ENCODE measurements at places on chromosomes 16 and 17.

DNA sequence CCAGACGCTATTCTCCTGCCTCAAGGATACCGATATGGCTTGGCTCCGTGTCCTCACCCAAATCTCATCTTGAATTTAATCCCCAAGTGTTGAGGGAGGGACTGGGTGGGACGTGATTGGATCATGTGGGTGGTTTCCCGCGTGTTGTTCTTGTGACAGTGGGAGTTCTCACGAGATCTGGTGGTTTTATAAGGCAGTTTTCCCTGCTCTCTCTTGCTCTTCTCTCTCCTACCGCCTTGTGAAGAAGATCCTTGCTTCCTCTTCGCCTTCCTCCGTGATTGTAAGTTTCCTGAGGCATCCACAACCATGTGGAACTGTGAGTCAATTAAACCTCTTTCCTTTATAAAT is 43.9 kb upstream of the ZCCHC14 start:
- DNase-seq = no peak

DNA sequence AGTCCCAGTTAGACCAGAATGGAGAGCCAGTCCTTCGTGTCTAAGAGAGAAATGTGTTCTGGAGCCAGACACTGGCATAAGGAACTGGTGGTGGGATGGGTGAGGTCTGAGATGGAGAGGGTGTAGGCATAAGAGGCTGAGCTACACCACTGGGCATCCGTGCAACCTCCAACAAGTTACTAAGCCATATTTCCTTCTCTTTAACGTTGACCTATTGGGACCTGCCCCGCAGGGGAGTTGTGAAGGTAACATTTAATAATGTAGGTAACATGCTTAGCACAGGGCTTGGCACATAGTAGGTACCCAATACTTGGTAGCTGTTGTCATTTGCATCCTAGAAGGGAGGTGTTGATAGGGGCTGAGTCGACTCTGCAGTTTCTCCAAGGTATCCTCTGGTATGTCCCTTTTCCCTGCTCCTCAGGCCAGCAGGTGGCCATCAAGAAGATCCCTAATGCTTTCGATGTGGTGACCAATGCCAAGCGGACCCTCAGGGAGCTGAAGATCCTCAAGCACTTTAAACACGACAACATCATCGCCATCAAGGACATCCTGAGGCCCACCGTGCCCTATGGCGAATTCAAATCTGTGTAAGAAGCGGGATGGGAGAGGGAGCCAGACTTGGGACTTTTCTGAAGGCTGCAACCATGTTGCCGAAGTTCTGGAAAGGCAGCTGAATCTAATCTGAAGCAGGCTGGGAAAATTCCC is 1.2 kb downstream of the MAPK7 start:
- no peak for DNase-seq

GRCh38 chr17:3712811-3713463 is 10.8 kb upstream of the HASPIN start:
- DNase-seq = no peak

DNA sequence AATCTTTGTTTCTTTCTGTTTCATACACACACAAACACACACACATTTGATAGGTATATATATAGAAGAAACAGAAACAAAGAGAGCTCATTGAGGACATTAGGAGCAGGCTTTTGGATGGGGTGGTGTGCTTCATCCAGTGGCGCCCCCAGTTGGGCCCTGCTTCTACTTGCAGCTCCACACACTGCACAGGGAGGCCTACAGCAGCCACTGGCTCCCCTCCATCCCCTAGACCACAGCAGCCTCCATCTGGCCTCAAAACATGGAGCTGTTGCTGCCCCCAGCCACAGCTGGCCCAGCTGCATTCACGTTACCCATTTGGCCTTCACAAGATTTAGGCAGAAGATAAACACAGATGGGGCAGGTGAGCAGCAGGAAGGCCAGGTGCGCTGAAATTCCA is 33.1 kb upstream of the NF1 start:
- DNase-seq = no peak

DNA sequence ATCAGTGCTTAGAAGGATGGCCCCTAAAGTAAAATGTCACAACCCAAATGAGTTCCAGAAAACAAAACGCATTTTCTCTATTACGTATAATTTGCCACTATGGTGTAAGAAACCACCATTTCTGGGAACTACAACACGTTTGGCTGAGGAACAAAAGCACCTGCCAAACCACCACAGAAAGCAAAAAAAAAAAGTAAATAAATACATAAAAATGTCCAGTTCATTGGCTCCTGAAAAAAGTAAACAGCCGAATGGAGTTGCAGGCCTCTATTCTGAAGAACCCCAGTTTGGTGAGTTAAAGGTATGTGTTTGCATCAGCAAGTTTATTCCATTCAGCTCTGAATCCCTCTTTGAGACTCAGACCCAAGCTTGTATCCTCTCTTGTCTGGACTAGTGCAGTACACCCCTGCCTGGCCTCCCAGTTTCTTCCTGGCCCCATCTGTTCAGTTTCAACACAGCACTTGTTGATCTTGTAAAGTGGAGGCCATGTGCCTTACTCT is 36.9 kb downstream of the ERN1 start:
- no peak for DNase-seq

- no peak for DNase-seq
Measured at GRCh38 chr16:22330326-22330725, 33.1 kb downstream of the POLR3E start.

GRCh38 chr16:59604354-59604753 is 870.2 kb upstream of the GOT2 start:
- no peak for DNase-seq

DNA sequence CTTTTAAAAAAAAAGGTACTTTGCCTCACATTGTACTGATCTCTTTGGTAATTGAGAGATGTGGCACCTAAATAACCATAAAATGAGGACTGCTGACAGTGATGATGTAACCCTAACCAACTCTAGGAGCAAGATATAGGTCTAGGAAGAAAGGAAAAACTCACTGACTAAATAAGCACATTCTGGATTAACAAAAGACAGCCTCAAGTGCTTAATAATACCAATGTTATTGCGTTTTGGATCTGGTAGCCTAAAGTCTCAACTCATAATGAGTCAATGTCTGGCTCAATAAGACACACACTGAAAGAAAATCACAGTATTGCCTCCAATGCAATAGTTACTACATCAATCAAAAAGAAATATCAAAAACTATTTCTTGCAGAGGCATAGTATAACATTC is 3.0 kb downstream of the ERN1 start:
- DNase-seq = no peak

DNA sequence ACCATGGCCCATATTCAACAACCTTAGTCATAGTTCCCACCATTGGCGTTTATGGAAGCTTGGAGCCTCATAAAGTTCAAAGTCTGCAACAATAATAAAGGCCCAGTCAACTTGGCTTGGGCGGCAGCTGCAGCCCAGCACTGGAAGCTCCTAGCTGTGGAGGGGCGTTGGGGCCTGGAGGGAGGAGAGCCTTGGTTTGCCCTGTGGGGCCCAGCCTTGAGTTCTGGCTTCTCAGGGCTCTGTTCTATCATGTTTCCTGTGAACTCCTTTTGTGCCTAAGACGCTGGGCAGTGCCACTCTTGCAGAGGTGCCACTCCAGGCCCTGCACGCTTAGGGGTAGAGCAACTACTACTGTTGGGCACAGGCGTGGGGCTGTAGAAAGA is 927 bp upstream of the ENGASE start:
- no peak for DNase-seq

DNA sequence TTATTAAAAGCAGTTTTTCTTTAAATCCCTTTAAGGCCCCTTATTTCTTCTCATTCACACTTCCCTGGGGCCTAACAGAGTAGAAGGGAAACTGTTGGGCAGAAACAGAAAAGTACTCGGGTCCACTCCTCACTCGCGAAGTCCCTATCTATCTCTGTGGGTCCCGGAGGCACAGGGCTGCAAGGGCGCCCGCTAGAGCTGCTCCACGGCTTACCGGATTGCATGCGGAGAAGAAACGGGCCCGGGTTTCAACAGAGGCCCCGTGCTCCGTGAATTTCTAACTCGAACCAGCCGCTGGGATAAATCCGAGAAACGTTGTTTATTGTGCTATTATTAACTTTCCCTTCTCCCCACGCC is 4.3 kb downstream of the CBLN1 start:
- DNase-seq = no peak

- no peak for DNase-seq
Measured at GRCh38 chr17:31673076-31673475, 186.0 kb downstream of the COPRS start.

DNA sequence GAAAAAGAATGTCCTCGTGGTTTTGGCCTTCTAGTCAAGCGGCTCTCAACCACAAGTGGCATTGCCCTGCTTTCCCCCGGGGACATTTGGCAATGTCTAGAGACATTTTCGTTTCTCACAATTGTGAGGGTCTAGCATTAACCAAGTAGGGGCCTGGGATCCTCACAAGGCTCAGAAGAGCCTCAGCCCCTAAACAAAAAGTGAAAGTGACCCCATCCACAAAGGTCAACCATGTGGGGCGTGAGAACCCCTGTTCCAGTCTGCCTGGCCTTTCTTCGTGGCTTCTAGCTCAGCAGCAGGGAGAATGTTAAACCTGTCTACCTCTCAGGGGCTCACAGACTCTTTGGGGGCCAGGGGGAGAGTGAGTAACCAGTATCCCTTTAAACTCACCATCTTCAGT is 4.8 kb upstream of the RPL38 start:
- no peak for DNase-seq

- DNase-seq = no peak
Measured at GRCh38 chr16:67441271-67441753, 10.4 kb downstream of the HSD11B2 start.

- DNase-seq = no peak
Measured at GRCh38 chr16:13021996-13022395, 120.6 kb downstream of the SHISA9 start.

- DNase-seq = no peak
Measured at GRCh38 chr16:28139530-28139929, 72.2 kb downstream of the XPO6 start.

- peak; percentile 48 for DNase-seq
Measured at GRCh38 chr16:85126705-85127378, 14.6 kb upstream of the CIBAR2 start.

GRCh38 chr17:19513897-19514488 is 19.7 kb upstream of the SLC47A1 start:
- peak; percentile 65 for DNase-seq

GRCh38 chr17:74392848-74393247 is 25.5 kb downstream of the GPR142 start:
- no peak for DNase-seq

DNA sequence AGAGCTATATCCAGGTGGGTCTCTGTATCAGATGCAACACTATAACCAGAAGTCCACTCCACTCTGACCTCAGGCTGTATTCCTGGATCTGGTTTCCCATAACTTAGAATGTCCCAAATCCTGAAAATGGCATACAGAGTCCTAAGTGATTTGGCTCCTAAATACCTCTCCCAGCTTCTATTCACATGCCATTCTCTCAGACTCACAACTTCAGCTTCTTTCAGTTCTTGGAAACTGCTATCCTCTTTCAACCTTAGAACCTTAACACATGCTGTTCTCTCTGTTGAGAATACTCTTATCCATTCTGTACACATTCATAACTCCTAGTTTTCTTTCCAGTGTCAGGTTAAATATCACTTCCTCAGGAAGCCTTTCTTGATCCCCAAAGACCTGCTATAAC is 132.0 kb downstream of the BRIP1 start:
- DNase-seq = no peak

GRCh38 chr16:87201052-87201451 is 116.1 kb downstream of the C16orf95 start:
- DNase-seq = no peak

DNA sequence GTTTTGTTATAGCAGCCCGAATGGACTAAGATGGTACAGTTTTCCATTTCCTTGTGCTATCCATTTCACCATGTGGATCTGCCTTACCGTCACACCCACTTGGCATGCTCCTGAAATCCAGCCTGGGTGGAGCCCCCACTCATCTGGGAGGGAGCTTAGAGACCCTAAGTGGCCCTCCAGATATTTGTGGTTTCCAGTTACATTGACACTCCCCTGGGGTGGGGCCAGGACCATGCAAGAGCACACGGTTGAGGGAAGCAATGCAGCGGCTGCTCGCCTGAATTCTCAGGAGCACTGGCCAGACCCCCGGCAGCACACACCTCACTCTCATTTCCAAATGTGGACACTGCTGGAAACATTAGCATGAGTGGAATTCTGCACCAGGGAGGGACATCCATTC is 231.1 kb downstream of the UTP18 start:
- no peak for DNase-seq

DNA sequence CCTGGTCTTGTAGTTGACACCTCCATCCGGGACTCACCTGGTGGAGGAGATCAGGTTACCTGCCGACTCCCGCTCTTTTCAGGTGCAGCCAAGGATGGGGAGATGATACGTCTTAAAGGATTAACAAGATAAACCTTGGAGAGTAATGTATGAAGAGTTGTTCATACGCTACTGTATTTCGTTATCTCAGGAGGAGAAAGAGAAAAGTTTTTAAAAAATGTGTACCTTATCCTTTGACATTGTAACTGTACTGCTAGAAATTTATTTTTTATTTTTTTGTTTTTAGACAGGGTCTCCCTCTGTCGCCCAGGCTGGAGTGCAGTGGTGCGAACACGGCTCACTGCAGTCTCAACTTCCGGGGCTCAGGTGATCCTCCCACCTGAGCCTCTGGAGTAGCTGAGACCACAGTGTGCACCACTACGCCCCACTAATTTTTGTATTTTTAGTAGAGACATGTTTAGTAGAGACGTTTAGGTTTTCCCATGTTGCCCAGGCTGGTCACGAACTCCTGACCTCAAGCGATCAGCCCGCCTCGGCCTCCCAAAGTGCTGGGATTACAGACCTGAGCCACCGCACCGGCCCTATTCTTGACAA is 764 bp upstream of the SMURF2 start:
- DNase-seq = no peak

GRCh38 chr17:56891751-56892150 is 22.1 kb downstream of the TRIM25 start:
- no peak for DNase-seq

GRCh38 chr17:42133461-42134041 is 10.9 kb downstream of the HSPB9 start:
- no peak for DNase-seq

GRCh38 chr17:67585077-67585602 is 132.6 kb upstream of the NOL11 start:
- no peak for DNase-seq

DNA sequence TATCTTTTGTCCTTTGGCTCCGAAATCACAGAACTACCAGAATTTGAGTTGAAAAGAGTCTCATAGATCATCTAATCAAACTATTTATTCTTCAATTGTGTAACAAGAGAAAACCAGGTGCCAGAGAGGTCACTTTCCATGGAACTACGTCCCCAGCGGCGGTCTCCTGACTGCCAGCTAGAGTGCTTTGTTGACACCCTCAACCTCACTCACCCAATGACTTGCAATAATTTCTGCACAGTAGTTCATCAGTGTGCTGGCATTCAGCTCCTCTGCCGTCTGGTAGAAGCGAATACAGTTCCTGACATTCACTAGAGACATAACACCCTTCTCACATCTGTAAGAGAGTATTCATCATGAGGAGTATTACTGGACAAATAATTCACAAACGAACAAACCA is 54.2 kb downstream of the ANKFY1 start:
- DNase-seq = no peak

- no peak for DNase-seq
Measured at GRCh38 chr17:68762911-68763310, 161.7 kb upstream of the FAM20A start.
